ENCODE measurements at places on chromosomes 13 and 19.

DNA sequence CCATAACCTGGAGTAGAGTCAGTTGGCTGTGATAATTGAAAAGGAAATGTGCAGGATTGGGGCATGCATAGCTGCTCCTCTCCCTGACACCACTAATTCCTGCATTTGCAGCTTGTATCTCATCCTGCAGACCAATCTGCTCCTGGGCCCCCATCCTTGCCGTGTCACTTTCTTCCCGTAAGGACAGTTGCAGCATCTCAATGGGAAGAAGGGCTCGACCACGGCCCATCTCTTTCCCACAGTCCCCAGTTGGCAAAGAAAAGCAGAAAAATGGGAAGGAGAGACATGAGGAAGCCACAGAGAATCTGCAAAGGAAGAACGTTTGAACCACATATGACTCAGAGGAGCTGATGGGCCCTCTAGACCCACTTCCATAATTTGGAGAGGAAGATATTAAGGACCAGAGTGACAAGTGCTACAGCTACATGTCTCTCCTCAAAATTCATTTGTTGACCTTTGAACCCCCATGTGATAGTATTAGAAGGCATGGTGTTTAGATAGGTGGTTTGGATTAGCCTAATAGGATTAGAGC is 1.8 kb upstream of the SIGLEC12 start:
- DNase-seq = no peak

- DNase-seq = no peak
These were observed 9.0 kb upstream of the ECH1 start for GRCh38 chr19:38840583-38840968.

DNA sequence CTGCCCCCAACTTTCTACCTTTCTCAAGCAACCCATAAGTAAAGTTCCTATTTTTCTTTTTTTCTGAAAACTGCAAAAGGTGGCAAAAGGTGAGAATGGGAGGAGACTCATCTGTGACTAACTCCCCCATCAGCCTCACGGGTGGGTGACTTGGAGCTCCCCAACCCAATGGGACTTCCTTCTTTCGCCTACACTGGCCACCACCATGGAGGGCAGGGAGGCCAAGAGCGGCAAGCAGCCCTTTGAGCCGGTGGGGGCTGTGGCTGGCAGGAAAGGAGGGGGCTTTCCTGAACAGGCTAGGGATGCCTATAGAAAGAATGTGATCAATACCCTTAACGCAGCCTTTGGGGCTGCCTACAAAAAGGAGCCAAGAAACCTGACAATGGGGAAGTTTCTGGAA is 16.5 kb downstream of the IRS2 start:
- no peak for DNase-seq

- DNase-seq = no peak
These were observed 53.1 kb downstream of the MICU2 start for GRCh38 chr13:21550918-21551317.

- peak; percentile 100 for DNase-seq
These were observed 3.9 kb upstream of the TTC9B start for GRCh38 chr19:40221858-40222619.

- no peak for DNase-seq
These were observed 203.2 kb downstream of the FGF14 start for GRCh38 chr13:102198418-102199311.

DNA sequence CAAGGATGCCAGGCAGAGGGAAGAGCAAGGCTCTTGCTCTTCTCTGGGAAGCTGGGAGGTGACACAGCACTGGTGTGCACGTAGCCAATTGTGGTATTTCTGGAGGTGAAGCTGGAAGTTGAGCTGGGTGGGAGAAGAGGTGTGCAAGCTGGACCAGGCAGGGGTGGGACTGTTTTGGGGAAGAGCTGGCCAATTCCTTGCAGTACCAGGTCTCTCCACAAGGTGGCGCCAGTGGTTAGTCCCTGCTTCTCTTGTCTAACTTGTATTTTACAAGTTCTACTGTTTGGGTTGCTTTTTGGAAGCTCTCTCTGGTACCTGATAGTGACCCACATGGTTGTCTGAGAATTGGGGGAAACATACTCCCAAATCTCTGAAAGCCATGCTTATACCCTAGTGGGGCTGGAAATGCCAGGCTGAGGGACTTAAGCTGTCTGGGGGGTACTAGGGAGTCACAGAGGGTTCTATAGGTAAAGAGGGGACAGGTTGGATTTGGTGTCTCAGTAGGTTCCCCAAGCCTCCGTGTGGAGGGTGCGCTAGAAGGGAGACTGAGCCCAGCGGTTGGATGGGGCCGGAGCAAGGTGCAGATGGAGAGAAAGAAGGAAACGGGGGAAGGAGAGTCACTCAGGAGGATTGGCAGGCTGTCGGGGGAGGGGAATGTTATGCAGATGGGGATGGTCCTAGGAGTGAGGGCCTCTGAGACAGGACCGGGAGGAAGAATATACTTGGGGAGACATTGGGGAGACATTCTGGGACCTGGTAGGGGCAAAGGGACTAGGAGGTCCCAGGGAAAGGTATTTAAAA is 3.0 kb downstream of the HPN start:
- DNase-seq = peak; percentile 78

DNA sequence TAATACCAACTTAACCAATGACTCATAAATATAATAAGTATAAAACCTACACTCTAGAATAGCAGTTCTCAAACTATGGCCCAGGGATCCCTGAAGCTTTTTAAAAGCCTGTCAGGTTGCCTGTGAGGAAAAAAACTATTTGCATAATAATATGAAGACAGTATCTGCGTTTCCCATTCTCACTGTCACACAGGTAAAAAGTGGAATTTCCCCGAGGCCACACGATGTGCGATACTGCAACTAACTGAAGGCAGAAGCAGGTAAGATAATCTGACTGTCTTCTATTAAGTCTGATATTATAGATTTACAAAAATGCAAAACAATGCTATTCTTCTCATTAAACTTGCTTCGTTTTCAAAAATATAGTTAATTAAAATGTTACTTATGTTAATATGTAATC is 52.5 kb upstream of the EEF1AKMT1 start:
- DNase-seq = no peak
